Stimulated activated CD8-positive, alpha-beta memory T cell treated with anti-CD3 and anti-CD28 coated beads, Interleukin-4, amount 100 ng/mL, for 48 hours (primary cell): ENCODE measurements at places on chromosomes 7 and 10.

- no peak for DNase-seq
These were observed 436.2 kb downstream of the KCNMA1 start for GRCh38 chr10:77201135-77202106.

GRCh38 chr7:134449680-134450079 lies 9.2 kb downstream of the AKR1B1 start:
- DNase-seq, result no peak

DNA sequence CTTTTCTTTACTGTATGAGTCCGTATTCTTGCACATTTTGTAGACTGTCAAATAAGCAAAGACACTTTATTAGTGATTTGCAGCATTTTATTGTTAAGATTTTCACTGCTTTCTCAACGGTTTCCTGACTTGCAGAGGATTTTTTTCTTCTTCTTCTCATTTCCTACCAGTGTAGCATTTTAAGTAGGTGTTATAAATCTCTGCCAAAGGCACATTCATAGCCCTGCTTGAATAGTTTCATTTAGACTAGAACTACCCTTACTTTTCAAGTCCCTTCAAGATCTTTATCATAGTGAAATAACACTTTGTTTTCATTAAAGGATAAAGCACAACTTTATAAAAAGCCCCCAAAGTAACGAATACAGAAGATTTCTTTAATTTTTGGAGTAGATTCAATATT lies 271.4 kb downstream of the TSPAN12 start:
- no peak for DNase-seq

DNA sequence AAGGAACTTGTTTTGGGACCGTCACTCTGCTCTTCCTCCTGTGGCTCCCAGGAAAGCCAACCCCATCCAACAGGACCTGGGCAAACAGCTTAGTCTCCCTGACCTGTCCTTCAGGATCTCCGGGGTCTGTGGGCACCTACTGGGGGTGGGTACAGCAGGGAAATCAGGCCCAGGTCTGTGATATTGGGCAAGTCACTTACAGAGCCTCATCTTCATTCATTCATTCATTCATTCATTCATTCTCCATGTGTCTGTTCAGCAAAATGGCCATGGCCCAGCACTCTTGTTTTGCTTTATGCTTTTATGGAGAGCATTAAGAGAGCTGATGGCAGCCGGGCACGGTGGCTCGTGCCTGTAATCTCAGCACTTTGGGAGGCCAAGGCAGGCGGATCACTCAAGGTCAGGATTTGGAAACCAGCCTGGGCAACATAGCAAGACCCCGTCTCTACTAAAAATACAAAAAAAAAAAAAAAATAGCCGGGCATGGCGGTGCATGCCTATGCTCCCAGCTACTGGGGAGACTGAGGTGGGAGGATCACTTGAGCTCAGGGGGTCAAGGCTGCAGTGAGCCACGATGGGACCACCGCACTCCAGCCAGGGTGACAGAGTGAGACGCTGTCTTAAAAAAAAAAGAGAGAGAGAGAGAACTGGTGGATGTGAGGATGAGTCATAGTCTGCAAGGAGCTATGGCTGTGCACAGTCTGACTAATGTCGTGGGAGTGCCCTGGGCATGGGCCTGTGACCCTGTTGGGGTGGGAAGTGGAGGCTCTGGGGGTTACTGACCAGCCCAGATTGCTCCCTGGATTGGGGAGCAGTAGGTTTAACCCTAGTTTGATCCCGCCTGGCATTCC lies 54.3 kb downstream of the CLIP2 start:
- DNase-seq, result peak; percentile 27

DNA sequence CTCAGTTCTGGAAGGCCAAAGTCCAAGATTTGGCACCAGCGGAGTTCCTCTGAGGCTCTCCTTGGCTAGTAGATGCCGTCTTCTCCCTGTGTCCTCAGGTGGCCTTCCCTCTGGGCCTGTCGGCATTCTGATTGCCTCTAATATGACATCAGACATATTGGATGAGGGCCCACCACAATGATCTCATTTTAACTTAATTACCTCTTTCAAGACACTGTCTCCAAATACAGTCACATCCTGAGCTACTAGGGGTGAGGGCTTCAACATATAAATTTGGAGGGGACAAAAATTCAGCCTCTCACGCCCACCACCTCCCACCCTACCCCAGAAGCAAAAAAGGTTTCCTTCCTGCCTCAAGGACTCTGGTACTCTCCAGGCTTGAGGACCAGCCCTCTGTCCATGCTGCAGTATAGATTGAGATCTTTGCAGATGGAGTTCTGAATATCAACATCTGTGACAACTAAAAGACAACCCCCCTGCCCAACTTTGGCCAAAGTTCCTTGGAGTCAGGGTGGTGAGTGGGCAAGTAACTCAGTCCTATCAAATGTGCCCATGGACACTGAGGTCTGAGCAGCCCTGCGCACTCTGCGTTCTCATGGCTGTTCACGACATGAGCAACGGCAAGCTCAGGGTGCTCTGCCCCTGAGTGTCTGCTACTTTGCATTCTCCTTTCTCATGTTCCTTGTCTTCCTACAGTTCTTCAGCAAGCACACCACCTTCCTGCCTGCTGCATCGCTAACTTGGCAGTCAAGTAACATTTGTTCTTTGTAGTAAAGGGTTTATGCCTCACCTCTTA lies 11.5 kb downstream of the TMEM176B start:
- DNase-seq, result no peak

GRCh38 chr7:51300762-51301674 lies 15.6 kb downstream of the COBL start:
- DNase-seq, result no peak

DNA sequence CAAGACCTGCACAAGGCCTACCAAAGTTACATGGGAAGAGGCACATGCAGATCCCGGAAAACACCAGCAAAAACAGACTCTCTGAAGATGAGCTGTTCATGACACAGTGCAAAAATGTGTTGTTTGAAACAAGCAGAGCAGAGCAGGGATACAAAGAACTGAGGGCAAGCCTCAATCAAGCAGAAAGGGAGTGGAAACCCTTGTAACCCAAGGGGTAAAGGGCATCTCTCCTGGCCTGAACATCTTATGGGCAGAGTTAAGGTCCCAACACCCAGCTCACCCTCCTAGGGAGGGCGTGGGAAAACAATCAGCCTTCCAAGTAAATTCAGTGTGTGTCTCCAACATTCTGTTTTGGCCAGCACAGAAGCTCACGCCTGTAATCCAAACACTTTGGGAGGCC lies 10.5 kb downstream of the PSPH start:
- no peak for DNase-seq

GRCh38 chr10:29600067-29600466 lies 34.7 kb downstream of the SVIL start:
- no peak for DNase-seq

DNA sequence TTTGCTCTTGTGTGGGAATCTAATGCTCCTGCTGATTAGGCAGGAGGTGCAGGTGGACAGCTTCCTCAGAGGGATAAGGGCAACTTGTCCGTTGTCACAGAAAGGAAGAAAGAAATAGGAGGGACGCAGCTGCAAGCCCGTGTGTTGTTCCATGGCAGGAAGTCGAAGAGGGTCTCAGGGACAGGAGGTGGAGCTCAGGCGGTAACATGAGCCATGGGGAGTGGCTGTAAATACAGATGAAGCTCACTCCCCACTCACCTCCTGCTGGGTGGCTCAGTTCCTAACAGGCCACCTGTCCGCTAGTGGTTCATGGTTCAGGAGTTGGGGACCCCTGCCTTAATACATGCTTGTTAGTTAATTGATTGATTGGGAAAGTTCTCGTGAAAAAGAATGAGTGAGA lies 101.7 kb upstream of the SFMBT2 start:
- DNase-seq, result no peak

- no peak for DNase-seq
These were observed 39.6 kb downstream of the GRK5 start for GRCh38 chr10:119246862-119247549.

GRCh38 chr7:35819954-35820703 lies 19.3 kb downstream of the SEPTIN7 start:
- no peak for DNase-seq

- no peak for DNase-seq
These were observed 264.6 kb downstream of the SNX10 start for GRCh38 chr7:26556061-26556881.

DNA sequence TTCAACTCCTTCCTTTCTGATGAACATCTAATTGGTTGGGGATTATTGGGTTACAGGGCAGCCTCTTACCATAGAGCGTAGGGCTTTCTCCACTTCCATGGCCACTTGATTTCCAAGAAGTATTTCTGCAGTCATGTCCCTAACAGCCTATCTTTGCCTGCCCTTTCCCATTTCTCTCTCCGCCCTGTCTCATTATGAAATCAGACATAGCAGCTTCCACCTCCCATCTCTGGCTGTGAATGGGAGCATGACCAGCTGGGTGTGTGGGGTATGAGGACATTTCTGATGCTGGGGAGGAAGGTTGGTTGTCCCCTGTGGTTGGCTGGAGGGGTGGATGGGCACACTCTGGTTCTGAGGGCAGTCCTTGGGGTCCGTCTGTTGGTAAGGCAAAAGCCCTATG lies 41.2 kb downstream of the ADCYAP1R1 start:
- no peak for DNase-seq

DNA sequence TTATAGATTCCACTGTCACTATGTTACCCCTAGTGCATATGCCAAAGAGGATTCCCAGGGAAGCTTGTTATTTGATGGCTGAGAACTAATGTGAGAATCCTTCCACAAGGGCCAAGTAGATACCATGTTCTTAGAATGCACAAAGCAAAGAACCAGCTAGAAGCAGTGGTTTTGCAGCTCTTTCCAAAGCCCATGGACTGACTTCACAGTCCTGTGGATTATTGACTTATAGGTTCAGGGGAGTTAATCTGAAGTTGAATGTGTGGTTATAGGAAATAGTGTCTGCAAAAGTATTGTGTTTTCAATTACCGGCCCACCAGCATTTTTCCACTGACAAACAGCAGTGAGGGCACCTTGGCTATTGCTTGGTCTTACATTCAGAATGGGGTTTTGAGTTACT lies 28.2 kb downstream of the TIMM23 start:
- DNase-seq, result no peak

DNA sequence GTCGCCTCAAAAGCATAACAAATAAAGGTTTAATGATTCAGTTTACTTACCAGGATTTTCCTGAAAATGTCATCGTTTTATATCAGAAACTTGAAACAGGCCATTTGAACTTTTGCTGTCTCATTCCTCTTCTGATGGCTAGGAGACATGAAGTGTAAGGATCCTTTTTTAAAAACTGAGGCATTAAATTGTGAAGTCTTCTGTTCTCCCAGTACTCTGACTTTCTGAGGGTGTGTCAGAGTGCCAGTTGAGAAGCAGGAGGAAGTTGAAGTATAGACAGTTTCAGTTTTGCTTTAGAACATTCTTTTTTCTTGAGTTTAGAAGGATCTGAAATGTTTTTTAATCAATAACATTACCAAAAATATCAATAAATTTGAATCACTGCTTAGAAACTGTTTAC lies at the start of gene SAMD9L:
Gene SAMD9L, minus strand, starts transcription at position 242 of the 400 bp plus-strand sequence. CDS start 12,414 bp downstream, outside the sequence.
- no peak for DNase-seq

GRCh38 chr7:69778138-69778537 lies 179.9 kb downstream of the AUTS2 start:
- no peak for DNase-seq

GRCh38 chr10:44831581-44831980 lies 79.6 kb upstream of the TMEM72 start:
- no peak for DNase-seq

DNA sequence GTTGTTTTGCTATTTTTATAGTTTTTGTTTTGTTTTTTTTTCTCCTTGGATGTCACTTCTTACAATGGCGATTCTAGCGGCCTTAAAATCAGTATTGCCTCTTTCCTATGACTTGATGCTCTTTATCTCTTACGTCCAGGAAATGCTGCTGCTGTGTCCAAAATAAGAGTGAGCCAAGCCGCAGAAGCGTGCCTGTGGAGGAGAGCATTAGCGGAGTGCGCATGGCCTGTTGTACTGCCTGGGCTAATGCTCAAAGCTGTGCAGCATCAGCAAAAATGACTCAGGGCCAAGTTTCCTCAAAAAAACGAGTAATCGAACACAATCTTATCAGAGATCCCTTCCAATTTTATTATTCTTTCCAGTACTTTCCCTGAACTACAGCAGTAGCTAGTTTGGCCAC lies 18.5 kb upstream of the GAD2 start:
- DNase-seq, result no peak

DNA sequence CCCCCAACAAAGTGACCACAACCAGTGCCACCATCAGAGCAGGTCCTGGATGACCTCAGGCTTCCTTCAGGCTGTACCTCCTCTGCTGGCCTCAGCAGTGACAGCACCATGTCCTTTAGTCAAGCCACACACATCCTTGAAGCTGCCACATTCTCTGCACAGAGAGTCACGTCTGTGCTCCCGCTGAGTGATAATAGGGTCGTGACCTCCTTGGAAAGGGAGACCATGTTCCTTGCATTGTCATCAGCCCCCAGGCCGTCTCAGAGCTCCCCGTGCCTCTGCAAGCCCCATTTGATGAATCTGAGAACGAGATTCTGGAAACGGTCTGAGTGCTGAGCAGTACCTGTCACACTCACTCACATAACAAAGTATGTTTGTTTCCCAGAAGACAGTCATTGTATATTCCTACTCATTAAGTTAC lies 106.5 kb upstream of the PRR15 start:
- no peak for DNase-seq

DNA sequence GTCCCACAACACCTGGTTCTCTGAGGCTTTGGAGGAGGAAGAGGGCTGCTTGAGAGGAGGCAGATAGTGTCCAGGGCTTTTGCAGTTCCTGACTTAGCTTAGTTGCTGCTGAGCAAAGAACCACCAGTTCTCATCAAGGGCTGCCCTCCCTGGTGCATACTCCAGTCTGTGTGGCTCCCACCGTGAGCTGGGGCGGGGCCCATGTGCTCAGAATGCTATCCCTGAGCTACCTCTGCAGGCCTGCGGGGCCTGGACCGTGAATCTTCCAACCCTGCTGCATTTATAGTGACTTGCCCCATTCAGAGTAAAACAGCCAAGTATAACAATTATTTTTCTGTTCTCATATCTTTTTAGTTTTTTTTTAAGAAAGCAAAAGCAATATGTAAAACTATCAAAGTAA lies 49.2 kb downstream of the TACR2 start:
- DNase-seq, result no peak

DNA sequence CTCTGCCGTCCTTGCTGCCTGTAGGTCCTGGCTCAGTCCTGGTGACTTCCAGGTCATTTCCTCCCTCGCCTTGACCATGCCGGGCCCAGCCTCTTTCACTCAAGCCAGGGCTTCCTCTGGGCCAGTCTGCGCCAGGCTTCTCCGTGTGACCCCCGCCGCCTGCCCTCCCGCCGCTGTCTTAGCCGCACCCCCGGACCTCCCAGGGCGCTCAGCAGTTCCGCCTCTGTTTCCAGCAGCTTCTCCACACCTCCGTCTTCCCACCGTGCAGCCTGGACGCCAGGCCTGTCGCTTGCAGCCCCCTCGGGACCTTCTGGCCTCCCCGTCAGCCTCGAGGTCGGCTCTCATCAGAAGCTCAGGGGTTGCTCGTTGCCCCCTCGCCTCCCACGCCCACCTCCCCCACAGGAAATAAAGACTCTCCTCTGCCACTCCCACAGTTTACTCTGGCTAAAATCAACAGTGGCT lies 123.0 kb upstream of the FZD8 start:
- DNase-seq, result no peak

DNA sequence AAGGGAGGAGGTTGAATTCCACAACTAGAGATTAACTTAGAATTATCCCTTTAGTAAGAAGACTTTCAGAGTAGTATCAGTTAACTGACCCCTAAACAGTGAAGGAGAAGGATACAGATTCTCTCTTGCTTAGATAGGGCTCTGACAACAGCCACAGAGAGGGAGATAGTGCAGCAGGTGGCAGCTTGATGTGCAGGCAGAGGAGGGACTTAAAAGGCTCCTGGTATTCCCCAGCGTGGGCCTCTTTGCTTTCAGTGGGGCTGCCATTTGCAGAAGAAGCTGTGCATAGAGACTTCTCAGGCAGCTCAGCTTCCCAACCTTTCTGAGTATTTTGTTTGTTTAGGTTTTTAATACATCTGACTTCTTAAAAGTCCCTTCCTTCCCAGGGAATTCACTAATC lies 16.0 kb downstream of the FZD1 start:
- DNase-seq, result no peak
